ENCODE measurements at places on chromosomes 2 and 18.
A peak's percentile ranks its signal among the peaks of the same experiment; 100 is the strongest.

GRCh38 chr2:42959234-42960001 is 167.0 kb upstream of the HAAO start:
- no peak for DNase-seq

- DNase-seq, result no peak
Observed at GRCh38 chr2:203994735-203995134, 58.2 kb downstream of the ICOS start.

GRCh38 chr2:239770246-239770639 is 254.9 kb downstream of the NDUFA10 start:
- no peak for DNase-seq

DNA sequence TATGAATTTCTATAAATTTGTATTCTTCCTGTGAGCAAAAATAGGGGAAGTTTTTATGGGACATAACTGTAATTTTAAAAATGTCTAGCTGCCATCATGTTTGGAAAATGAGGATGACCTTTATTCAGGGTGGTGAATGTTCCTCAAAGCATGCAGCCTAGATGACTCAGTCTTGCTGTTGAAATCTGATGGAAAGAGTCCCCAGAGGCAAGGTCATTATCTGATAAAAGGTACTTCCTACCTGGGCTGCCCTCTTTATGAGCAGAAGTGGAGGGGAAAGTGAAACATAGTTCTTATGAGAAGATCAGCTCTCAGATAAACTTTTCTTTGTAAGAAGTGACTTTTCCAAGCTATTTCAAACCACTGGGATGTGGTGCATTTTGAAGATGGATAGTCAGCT is 1144.7 kb upstream of the PIK3C3 start:
- no peak for DNase-seq

DNA sequence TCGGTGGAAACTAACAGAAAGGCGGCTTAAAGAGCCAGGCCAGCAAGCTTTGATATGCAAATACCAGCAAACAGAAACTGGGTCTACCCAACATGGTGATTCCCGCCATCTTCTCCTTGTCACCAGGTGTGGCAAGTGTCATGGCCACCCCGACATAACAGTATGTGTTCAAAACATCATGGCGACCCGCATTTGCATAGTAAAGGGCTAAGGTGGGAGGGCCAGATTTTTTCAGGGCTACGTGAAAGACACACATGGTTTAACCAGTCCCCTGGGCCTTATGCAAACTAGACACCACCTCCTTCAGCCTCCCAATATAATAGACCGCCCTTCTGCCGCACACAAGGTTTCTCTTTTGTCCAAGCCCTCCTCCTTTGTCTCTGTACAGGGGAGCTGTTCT is 260.4 kb downstream of the METTL4 start:
- DNase-seq, result no peak

DNA sequence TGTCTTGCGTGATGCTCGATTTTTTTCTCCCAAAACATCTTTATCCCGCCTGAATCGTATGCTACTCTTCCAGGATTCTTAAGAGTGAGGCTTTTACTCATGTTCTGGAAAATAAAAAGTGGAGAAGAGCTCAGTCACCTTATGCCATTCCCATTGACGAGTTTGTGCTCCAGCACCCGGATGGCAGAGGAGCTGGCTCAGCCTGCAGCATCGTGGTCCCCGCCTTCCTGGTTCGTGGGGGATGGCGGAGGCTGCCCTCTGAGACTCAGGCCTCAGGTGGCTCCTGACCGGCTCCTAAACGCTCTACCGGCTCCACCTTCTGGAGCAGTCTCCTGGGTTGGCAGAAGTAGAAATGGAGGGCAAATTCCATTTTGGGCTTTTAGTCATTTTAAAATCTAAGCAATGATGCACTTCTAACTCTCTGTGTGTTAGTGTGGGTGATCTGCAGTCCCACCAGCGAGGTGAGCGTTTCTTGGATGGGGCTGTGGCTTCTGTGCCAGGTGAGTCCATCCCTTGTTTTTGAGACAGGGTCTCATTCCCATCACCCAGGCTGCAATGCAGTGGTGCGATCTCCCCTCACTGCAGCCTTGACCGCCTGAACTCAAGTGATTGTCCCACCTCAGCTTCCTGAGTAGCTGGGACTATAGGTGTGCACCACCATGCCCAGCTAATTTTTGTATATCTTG is 27.8 kb downstream of the RTP5 start:
- no peak for DNase-seq

DNA sequence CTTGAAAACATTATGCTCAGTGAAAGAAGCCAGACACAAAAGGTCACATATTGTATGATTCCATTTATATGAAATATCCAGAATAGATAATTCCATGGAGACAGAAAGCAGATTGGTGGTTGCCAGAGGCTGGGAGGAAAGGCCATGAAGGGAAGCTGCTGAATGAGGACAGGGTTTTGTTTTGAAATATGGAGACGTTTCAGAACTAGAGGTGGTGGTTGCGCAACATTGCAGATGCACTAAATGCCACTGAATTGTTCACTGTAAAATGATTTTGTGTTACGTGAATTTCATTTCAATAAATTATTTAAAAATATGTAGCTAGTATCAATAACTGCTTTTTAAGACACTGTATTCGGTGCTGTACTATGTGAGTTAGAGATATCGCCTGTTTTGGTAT is 101.7 kb upstream of the ZNF236 start:
- DNase-seq, result no peak

DNA sequence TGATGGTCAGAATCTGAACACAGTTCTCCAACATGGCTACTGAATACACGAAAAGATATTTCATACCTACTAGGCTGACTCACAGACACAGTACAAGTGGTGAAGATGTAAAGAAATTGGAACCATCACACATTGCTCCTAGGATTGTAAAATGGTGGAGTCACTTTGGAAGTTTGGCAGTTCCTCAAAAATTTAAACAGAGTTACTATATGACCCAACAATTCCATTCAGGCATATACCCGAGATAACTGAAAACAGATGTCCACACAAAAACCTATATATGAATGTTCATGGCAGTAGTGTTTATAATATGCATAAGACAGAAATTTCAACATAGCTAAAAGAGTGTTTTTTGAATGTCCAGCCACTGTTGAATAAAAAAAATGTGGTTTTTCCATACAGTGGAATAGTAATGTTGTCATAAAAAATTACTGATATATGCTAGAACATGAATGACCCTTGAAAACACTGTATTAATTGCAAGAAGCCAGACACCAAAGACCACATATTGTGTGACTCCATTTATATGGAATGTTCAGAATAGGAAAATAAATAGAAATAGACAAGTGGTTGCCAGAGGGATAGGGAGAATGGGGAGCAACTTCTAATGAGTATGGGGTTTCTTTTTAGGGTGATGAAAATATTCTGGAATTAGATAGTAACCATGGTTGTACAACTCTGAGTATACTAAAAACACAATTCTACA is 10.1 kb downstream of the RMP24 start:
- DNase-seq, result no peak

DNA sequence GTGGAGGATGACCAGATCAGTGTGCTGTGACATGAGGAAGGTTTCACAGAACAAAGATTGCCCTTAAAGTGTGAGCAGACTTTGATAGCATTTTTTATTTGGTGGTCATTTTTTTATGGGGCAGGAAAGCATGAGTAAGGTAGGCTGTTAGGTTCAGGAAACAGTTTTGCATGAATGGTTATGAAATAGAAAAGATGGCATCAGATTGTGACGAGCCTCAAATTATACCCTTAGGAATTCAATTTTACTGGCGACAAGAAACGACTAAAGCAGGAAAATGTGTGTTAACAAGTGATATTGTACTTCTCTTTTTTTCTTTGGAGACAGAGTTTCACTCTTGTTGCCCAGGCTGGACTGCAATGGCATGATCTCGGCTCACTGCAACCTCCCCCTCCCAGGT is 44.7 kb downstream of the PIK3C3 start:
- DNase-seq, result no peak

GRCh38 chr2:72933646-72934151 is 16.4 kb downstream of the EMX1 start:
- no peak for DNase-seq

- peak; percentile 36 for DNase-seq
Observed at GRCh38 chr18:3799515-3799914, 349.5 kb downstream of the TGIF1 start.
